ENCODE measurements at places on chromosomes 11 and 22.

DNA sequence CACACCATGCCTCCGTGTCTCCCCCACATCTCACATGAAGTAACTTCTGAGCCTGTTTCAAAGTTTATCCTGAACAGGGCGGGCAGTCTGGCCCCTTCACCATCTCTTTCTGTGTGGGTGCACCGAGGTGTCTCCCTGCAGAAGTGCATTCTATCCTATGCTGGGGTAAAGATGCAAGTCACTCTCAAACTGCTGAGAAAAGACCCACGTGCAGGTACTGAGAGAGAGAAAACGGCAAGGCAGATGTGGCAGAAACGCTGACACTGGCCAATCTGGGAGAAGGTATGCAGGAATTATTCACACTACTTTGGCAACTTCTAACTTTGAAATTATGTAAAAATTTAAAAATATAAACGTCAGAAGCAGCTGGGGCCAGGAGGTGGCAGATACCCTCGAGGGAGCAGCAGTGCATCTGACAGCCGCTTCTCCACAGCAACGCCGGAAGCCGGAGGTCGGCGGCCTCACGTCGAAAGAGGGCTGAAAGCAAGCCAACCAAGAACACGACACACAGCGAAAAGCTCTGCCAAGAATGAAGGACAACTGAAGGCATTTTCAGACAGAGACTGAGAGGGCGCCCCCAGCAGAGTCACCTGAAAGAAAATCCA is 34.2 kb upstream of the MOB2 start:
- DNase-seq: no peak

- DNase-seq: no peak
Measured at GRCh38 chr11:57277845-57278720, 41.0 kb upstream of the APLNR start.

DNA sequence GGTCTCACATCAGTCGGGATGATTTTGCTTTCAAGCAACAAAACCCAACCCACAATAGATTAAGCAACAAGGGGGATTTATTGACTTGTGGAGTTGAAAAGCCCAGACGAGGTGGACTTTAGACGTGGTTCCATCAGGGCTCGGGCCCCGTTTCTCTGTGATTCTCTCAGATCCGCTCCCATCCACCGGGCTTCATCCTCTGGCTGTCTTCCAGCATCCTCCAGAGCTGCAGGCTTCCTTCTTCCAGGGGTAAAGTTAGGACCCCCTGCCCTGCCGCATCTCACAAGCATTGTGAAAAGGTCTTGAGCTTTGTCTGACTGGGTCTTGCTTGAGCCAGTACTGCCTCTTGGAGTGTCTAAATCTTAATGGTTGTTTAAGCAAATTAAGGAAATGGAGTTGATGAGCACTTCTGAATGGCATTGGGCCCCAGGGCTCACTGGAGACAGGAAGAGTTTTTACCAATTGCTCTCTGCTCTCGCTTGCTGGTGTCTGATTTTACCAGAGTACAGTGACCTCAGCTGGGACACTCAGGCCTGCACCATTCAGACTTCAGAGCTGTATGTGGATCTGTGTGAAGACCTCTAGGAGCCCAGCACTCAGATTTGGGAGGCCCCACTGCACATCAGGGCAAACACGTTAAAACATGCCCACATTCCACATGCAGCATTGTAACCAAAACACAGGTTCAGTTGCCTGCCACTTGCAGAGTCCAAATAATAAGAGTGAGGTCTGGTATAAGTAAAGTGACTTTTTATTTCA is 13.5 kb upstream of the FTH1 start:
- DNase-seq: no peak

- no peak for DNase-seq
Measured at GRCh38 chr11:131108760-131109159, 192.5 kb upstream of the SNX19 start.

DNA sequence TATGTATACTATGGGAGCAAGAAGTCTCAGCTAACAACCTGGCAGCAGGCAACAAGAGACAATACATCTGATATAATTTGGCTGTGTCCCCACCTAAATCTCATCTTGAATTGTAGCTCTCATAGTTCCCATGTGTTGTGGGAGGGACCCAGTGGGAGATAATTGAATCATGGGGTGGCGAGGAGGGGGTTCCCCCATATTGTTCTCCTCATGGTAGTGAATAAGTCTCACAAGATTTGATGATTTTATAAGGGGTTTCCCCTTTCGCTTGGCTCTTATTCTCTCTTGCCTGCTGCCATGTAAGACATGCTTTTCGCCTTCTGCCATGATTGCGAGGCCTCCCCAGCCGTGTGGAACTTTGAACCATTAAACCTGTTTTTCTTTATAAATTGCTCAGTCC is 6.2 kb downstream of the DNAJC24 start:
- DNase-seq: no peak

DNA sequence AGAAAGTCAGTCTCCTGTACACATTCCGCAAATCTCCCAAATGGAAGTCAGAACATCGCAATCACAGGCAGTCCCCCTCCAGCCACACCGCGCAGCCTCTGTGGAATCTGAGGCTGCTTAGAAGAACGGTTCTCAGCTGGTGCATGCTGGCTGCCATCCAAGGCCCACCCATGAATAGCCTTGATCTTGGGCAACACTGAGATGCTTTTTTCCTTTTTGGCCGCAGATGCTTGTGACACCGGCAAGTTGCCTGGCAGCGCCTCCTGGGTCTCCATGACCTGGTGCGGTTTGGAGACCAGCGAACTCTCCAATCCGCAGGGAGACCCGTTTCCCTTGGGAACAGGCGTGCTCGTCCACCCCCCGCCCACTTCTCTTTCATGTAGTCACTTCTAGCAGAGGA is 26.3 kb upstream of the PHF21B start:
- DNase-seq: no peak

DNA sequence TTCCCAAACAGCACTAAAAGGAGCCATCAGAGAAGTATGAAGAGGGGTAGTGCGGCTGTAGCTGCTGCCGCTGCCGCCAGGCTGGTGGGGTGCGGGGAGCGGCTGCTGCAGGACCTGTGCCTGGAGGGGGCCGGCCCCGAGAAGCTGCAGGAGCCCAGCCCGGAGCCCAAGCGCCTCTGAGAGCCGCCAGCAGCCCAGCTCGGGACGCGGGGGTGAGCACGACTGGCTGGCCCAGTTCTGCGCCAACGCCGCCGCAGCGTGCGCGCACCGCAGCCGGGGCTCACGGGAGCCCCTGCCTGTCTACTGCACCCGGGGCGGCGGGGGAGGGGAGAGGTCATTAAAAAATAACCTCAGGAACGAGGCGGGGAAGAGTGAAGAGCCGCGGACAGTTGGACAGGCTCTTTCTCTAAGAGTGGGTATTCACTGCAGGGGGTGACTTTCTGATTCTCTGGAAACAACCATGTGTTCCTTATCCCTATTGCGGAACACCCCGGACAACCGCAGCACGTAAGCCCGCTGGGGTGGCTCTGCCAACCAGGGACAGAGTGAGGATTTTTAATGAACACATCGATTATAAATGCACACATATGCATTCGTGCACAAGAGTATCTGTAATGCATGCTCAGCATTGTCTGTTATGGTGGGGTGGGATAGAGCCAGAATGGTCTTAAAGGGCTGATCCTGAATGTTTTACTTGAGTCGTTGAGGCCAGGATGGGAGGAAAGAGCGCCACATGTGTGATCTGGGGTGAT is 453 bp downstream of the GAS2 start:
- DNase-seq: no peak

DNA sequence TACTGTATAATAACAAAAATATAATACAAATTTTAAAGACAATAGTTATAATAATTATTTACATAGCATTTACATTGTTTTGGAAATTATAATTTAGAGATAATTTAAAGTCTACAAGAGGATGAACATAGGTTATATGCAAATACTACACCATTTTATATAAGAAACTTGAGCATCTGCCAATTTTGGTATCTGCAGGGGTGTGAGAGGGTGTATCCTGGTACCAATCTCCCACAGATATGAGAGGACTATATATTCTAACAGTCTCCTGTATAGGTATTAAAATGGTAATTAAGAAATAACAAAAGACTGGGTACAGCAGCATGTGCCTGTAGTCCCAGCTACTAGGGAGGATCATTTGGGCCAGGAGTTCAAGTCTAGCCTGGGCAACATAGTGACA is 134.4 kb downstream of the APOL5 start:
- DNase-seq: no peak

DNA sequence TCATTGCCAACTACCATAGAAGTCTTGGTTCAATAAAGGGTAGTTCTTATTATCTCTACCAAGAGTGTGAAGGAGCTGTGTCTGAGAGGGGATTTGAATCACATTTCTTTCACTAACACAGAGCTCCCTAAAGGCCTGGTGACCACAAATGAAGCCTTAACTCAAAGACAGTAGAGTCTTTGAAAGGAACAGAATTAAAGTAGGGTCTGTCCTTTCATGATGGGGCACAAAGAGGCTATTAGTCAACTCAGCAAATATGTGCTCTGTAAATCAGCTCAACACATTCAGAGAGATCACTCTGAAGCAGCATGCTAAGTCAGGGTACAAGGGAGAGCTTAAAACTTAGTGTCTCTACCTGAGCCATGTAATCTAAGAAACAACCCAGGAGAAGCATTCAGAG is 212.4 kb upstream of the SYN3 start:
- no peak for DNase-seq

GRCh38 chr11:128737704-128738103 is 43.8 kb downstream of the FLI1 start:
- DNase-seq: no peak

DNA sequence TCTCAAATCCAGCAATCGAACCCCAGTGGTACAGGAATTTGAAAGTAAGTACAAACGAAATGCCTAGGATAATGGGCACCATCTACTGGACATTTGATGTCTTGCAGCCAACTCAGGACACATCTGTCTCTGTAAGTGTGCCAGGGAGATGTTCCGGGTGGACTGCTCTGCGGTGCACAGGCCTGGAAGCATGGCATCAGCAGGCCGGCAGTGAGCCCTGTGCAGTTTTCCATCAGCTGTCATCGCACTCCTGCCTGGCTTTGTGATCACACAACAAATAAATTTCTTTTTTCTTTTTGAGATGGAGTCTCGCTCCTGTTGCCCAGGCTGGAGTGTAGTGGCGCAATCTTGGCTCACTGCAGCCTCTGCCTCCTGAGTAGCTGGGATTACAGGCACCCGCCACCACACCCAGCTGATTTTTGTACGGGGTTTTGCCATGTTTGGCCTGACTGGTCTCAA is 71.0 kb downstream of the JAM3 start:
- no peak for DNase-seq

- no peak for DNase-seq
Measured at GRCh38 chr22:43427296-43428004, 15.6 kb downstream of the MPPED1 start.

DNA sequence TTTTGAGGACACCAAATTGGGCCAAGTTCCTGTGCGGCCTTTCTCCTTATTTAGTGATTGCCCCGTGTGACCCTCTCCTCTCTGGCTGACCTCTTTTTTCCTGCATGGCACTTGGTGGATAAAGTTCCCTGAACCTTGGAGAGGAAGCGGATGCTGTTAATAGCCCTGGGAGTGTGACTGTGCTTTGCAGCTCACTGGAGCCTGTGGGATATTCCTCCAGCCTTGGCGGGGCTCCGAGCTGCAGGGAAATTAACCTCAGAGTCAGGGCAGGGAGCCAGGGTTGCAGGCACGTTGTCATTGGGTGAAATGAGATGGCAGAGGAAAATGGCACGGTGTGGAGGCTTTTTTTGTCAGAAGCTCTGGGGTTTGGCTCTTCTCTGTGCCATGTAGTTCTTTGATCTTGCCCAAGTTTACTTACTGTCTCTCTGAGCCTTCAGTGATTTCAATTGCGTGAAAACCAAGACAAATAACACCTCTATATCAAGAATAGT is 965 bp downstream of the OR9Q1 start:
- no peak for DNase-seq

- no peak for DNase-seq
Measured at GRCh38 chr22:33787645-33788456, 132.4 kb downstream of the LARGE1 start.

GRCh38 chr11:68977781-68978625 is 2.8 kb downstream of the MRGPRD start:
- no peak for DNase-seq

DNA sequence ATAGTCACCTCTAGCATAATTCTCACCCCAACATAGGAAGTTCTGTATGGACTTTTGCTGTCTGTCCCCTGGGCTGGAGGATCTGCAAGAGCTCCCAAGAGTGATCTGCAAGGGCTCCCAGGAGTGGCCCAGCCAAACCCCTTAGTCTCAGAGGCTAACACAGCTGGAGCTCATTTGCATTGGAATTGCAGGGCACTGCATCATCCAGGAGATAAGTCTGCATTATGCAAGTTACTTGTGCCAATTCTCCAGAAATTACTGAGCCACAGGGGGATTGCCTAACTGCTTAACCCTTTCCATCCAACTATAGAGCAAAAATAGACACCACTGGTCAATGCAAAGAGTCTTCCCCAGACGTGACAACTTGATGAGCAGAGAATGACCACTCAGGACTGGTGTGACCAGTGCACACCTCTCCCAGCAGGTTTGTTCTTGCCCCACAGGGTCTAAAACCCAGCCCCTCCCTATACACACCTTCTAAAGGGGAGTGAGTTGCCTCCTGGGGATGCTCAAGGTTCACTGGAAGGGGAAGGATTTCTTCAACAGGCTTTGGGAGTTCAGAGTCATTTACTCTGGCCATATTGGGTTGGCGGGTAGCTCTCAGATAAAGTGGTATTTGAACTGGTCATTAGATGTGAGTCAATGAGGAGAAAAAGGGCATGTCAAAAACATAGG is 38.4 kb downstream of the POU2AF3 start:
- no peak for DNase-seq

GRCh38 chr11:106305458-106305857 is 228.0 kb downstream of the AASDHPPT start:
- DNase-seq: no peak

- no peak for DNase-seq
Measured at GRCh38 chr11:30914143-30914762, 328.1 kb upstream of the MPPED2 start.

DNA sequence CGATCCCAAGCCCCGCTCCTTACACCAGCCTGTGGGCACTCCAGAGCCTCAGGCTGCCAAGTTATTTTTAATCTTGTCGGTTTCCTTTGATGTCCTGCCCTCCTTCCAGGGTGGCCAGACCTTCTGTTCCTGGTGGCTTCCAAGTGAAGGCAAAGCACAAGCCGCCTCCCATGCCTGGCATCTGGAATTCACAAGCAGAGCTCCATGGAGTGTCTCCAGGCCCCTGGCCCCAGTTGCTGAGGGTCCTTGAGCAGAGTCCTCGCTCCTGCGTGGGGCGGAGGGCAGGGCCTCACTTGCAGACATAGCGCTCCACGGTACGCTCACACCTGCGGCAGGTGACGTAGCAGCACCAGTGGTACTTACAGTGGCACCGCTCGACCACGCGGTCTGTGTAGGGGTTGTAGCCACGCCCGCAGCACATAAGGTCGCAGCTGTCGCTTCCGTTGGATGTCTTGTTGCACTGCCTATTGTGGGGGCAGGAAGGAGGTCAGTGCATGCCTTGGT is 19.5 kb downstream of the WNT11 start:
- no peak for DNase-seq

DNA sequence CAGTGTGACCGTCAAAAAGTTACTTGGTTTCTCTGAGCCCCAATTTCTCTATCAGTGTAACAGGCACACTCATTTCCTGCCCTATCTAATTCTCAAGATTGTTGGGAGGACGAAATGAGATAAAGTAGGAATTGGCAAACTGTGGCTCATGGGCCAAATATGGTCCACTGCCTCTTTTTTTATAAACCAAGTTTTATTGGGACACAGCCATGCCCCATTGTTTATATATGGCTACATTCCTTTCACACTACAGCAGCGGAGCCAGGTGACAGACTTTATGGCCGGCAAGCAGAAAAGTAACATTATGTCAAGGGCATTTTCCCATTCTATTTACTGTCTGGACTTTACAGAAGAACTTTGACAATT is 116.7 kb upstream of the TIMP3 start:
- no peak for DNase-seq

- DNase-seq: peak; percentile 59
Measured at GRCh38 chr22:18001040-18001893, 23.1 kb downstream of the MICAL3 start.

GRCh38 chr22:38284042-38284402 is 11.2 kb upstream of the TMEM184B start:
- DNase-seq: no peak
